ENCODE measurements at places on chromosomes 7 and 10.

DNA sequence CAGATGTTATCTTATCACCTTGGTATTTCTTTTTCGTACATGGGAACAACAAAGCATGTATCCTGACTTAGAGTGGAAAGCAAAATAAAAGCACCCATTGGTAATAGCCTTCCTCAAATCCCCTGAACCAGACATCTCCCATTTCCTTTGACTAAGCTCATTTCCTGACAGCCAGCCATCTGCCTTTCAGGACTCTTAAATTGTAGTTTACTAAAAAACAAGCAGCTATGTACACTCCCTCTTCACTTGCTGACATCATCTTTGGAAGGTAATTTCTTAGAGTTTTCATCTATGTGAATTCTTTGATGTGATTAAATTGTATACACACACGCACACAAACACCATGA is 40.7 kb downstream of the ARL4A start:
- DNase-seq, result no peak

DNA sequence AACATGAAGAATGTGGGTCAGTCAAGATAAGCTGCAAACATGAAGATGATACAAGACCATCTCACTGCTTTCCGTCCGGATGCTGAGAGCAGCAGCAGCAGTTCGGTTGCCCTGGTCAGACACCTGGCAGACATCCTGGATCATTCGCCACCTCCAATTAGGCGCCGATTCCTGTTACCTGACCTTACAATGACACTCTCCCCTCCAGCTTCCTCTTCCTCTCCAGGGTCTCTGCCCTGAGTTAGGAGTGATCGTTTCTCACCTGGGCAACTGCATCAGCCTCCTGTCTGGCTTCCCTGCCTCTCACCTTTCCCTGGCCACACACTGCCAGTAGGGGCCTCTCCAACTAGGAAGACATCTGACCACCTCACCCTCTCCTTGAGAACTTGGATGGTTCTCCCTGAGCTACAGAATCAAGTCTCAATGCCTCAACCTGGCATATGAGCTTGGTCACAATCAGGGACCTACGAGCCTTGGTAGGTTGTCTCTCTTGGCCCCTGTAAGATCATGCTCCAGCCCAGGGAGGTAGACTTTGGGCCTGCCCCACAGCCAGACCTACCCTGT is 31.4 kb upstream of the ENO4 start:
- no peak for DNase-seq

DNA sequence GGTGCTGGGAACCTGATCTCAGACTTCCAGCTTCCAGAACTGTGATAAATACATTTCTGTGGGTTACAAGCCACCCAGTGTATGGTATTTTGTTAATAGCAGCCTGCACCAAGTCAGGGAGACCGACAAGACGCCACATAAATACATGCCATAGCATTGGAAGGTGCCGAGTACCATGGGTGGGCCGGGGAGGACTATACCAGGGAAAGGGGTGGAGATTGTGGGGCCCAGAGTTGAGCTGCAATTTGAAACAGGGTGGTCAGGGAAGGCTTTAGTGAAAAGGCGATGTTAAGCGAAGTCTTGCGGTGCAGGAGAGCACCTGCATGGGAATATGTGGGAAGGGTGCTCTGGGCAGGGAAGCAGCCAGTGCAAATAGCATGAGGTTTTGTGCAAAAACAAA is 88.9 kb upstream of the LRRC4 start:
- no peak for DNase-seq

GRCh38 chr7:42460933-42461332 is 223.9 kb upstream of the GLI3 start:
- DNase-seq, result peak; percentile 72

DNA sequence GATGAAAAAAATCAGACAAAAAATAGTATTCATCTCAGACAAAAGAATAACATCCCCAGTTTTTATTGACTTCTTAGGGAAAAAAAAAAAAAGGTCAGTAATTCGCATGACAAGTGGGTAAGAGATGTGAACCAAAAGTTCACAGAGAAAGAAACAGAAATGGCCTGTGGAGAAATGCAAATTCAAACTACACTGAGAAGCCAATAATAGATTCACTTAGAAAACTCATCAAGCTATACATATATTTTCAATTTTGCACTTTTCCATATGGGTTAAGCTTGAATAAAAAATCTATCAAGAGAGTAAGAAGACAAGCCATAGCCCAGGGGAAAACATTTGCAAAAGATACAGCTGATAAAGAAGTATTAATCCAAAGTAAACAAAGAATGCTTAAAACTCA is 28.0 kb downstream of the HERC4 start:
- DNase-seq, result no peak

DNA sequence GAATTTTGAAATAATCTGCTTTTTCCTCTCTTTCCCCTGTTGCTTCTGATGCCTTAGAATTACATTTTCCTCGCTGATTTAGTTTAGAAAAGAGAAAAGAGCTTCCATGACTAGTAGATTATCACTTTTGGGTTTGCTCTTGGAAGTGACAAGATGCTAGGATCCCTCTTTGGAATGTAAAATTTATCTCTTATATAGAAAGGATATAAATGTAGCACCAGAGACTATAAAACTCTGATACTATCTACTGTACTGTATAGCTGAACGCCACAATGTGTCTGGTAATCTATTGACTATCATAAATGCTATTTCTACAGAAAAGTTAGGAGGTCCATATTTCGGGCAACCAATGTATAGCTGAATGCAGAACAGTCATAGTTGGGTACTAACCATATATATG is 1.1 kb upstream of the HDAC9 start:
- no peak for DNase-seq

GRCh38 chr7:94632338-94633013 is 23.5 kb downstream of the SGCE start:
- DNase-seq, result peak; percentile 88

GRCh38 chr10:1406967-1407945 is 330.1 kb downstream of the ADARB2 start:
- no peak for DNase-seq

DNA sequence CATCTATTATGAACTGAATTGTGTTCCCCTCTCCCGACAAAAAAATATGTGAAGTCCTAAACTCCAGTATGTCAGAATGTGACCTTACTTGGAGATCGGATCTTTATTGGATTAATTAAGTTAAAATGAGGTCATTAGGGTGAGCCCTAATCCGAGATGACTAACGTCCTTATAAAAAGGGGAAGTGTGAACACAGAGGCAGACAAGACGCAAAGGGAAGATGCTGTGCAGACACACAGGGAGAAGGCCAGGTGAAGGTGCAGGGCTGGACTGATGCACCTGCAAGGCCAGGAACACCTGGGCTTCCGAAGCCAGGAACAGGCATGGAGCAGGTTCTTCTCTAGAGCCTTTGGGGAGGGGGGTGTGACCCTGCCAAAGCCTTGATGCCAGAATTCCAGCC is 187.8 kb downstream of the PARD3 start:
- DNase-seq, result no peak

GRCh38 chr10:75034131-75034512 is 77.3 kb upstream of the SAMD8 start:
- no peak for DNase-seq

DNA sequence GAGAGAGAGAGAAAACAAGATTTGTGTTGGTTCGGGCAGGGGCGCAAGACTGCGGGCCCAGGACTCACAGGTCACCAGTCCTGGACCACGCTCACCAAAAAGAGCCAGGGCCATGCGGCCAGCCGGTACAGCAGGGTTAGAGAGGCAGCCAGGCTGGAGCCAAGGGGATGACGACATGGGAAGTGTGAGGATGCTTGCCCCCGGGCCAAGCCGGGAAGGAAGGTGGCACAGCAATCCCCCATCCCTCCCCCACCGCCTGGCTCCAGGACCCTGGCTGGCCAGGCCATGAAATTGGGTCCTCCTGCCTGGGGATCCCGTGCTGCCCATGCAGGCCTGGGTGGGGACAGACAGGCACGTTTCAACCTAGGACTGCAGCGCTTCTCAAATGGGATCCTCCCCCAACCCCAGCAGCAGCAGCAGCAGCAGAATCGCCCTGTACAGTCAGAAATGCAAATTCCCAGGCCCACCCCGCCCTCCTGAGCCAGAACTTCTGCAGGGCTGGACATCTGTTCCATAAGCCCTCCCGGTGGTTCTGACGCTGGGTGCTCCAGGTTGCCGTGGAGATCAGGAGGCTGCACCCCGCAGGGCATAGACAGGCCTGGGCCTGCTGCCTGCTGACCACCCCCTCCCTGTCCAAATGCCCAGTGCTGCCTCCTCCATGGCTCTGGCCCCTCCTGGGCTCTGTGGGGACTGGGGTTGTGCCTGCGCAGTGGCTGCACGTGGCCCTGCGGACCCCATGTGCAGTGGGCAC is 35.0 kb downstream of the YKT6 start:
- no peak for DNase-seq

- DNase-seq, result peak; percentile 43
These were observed 2.4 kb upstream of the CNOT4 start for GRCh38 chr7:135512135-135512887.

DNA sequence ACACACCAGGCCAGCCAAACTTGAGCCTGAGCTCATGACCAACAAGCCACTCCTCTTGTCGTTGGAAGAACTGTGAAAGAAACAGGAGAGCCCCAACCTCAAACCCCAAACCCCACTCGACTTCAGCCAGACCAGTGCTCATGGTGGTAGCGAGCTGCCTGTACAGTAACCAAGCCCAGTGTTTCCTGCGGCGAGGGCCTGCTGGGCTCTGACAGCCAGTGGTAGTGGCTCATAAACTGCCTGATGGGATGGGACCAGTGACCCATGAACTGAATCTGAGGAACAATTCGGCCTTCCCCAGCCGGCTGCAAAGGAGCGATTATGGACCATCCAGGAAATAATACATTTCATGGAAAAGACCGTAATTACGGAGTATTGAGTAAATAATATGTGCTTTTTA is 191.9 kb downstream of the RPS24 start:
- no peak for DNase-seq

DNA sequence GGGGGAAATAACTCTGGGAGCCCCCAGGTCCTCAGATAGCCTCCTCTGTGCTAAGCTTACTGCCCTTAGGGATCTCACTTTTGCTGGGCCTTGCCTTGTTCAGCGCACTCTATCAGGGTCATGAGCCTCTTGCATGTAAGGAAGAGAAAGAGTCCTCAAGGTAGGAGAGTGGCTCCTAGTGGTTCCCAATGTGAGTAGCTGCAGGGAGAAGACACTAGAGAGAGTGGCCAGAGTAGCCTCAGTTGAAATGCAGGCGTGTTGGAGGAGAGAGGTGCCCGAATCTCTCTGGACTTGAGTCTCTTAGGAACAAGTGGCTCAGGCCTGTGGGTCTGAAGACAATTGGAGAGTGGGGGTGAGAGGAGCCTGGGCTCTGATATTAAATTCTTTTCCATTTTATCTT is 94.3 kb upstream of the SORCS3 start:
- DNase-seq, result no peak

GRCh38 chr10:29757551-29758297 is 123.0 kb upstream of the SVIL start:
- DNase-seq, result peak; percentile 49

- no peak for DNase-seq
These were observed 7.5 kb downstream of the SFXN3 start for GRCh38 chr10:101038484-101038883.

DNA sequence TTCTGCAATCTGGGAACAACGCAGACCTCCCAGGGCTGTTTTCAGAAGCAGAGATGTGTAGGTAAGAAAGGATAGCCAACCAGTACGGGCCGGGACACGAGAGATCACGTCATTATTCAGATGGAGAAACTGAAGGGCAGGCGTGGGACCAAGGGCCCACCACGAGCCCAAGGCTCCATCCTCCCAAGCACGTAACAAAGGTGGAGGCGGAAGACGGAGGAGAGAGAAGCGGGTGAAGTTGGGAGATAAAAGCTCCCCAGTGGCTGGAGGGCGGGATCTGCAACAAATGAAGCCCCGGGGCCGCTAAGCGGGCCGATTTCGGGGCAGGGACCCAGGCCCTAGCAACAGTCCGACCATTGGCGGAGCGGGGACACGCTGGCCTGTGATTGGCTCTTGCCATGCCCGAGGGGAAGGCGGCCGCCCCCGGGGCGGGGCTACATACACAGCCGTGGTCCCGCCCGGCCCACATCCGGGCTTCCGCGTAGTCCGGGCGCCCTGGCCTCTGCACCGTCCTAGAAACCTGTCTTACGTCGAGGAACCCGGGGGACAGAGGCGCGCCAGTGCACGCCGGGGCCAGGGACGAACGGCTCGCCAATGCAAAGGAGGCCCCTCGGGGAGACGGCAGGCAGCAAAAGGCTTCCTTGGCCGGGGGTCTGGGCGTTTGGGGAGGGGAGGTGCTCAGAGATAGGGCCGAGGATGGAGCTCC is 15.5 kb downstream of the HSPB1 start:
- peak; percentile 96 for DNase-seq

GRCh38 chr10:2839081-2839725 is 228.1 kb upstream of the PFKP start:
- DNase-seq, result peak; percentile 14

DNA sequence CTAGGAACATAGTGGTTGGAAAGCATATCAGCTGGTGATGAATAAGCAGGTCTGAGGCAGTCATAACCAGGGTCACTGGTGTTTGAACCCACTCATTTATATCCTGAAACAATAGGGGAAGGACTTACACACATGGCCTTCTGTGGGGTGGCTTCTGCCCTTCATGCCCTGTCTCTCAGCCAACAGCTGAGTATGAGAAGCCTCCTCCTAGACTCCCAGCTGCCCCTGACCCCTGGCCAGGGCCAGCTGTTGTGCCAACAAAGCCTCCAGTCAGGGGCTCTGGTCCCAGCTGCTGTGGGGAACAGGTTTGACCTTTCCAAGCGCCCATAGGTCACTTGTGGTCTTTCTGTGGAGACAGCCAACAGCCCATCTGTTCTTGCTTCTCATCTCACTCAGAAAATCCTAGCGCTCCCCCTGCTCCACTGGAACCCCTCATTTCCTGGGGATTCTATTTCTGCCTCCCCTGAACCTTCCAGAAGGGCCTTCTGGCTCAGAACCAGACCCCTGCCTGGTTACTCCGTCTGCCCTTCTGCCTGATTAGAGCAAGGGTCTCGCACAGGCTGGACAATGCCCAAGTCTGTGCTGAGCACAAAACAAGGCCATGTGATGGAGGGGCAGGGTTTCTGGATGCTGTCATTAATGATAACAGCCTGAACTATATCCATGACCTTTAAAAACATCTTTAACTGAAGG is 9.7 kb upstream of the PURB start:
- DNase-seq, result no peak

GRCh38 chr7:55272328-55272727 is 92.8 kb upstream of the LANCL2 start:
- no peak for DNase-seq

DNA sequence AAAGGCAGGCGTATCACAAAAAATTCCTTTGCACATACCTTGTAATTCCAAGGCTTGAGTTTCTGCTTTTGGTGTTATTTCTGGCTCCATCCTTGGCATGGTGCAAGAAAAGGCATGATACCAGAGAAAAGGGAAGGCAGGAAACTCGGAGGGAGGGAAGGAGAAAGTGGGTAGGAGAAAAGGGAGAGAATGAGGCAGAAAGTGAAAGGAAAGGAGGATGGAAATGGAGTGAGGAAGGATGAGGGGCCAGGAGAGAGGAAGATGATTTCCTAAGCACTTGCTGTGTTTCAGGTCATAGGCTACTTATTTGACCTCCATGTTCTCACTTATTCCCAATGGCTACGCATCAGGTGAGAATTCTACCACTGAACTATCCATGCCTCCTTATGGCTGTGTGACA is 110.8 kb upstream of the JCAD start:
- DNase-seq, result no peak

- DNase-seq, result peak; percentile 48
These were observed 3.4 kb downstream of the INHBA start for GRCh38 chr7:41699516-41699915.

Data from fibroblast of skin of right biceps (primary cell).